ENCODE measurements at places on chromosomes 13 and 19.

- no peak for DNase-seq
These were observed 131.9 kb upstream of the FNDC3A start for GRCh38 chr13:48843630-48844380.

DNA sequence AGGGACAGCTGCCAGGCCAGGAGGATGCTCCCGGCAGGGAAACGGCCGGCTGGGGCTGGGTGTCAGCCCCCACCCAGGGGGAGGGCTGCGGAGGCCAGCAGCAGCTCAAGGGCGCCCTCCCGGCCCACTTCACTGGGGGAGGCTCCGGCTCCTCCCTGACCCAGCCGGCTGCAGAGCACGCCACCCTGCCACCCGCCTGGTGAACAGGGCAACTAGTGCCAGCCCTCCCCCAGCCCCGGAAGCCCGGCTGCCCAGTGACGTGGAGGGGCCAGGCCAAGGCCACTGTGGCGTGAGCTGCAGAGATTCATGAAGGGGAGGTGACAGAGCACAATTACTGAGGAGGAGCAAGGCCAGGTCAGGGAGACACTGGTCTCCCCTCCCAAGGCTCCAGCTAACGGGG lies 14.7 kb downstream of the REXO1 start:
- no peak for DNase-seq

GRCh38 chr19:310141-310651 lies 19.0 kb upstream of the PLPP2 start:
- no peak for DNase-seq

- no peak for DNase-seq
These were observed 115.9 kb downstream of the TSHZ3 start for GRCh38 chr19:31233295-31233800.

DNA sequence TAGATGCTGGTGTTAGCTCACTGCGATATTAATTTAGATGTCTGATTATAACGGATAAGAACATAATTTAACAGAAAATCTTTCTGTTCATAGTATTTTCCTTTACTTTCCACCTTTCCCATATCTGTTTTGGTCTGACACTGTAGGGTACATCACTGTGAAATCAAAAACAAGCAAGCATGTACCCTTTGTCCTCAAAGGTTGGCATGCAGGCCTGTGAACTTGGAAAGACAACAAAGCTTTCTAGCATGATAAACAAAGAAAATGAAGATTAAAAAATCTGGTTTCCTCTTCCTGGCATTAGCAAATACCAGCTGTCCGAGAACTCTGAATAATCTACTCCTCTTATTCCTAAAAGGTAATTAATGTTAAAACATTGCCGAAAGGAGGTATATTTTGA lies 31.6 kb downstream of the THSD1 start:
- no peak for DNase-seq

GRCh38 chr19:1265615-1266128 lies 3.5 kb upstream of the CIRBP start:
- no peak for DNase-seq

GRCh38 chr13:110314516-110315245 lies 7.6 kb downstream of the COL4A2 start:
- DNase-seq: no peak

- peak; percentile 31 for DNase-seq
These were observed 26.3 kb downstream of the ZNF844 start for GRCh38 chr19:12090807-12091206.

- no peak for DNase-seq
These were observed 87.7 kb downstream of the DOCK9 start for GRCh38 chr13:98890186-98890585.

- DNase-seq: no peak
These were observed 17.4 kb downstream of the CAPN12 start for GRCh38 chr19:38726761-38727301.

DNA sequence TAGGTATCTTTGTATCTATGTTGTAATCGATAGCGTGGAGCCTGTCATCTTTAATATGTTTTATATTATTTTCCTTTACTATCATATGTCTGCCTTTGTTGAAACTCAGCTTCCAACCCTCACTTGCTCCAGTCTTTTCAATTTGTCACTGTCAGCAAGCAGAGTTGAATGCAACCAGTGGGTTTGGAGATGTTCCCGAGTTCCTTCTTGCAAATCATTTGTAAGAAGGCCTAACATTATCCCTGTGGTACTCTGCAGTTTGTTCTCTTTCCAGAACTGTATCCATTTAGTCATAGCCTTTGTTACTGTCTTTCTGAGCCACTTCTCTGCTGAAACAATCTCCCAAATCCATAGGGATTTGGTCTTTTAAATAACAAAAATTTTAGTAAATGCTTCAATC lies 41.8 kb downstream of the RNASEH2B start:
- no peak for DNase-seq

DNA sequence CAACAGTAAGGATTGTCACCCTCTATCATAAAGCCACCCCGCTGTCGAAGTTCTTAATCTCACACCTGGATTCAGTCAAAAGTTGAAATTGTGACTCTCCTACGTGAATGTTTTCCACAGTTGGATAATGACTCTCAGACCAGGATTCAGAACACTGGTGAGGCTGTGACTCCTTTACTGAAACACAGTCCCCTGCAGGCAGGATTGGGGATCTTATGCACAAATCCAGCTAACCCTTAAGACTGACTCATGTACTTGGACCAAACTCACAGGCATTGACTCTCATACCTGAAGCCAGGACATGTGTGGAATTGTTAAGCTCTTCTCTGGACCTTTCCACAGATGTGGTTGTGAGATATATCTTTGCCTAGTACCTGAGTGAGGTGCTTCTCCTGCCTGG lies 46.8 kb downstream of the ZNF85 start:
- no peak for DNase-seq

- no peak for DNase-seq
These were observed 295.4 kb downstream of the SLITRK6 start for GRCh38 chr13:85503797-85504196.

DNA sequence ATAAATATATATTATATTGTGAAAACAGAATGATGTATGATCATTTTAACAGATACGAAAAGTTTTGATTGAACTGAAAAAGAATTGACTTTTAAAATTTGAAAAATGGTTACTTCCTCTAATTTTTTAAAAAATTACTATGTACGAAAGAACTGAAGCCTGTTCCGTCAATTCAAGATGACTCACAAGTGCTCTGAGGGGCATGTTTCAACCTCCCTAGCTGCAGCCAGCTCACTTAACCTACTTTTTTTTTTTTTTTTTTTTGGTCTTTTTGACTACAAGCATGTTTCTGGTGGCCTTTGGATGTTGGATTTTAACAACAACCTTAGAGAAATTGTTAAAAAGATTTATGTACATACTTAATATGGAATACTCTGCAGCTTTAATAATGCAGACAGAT lies 1139.3 kb downstream of the DIAPH3 start:
- DNase-seq: no peak

- no peak for DNase-seq
These were observed 2743.3 kb upstream of the PCDH20 start for GRCh38 chr13:64158908-64159307.

DNA sequence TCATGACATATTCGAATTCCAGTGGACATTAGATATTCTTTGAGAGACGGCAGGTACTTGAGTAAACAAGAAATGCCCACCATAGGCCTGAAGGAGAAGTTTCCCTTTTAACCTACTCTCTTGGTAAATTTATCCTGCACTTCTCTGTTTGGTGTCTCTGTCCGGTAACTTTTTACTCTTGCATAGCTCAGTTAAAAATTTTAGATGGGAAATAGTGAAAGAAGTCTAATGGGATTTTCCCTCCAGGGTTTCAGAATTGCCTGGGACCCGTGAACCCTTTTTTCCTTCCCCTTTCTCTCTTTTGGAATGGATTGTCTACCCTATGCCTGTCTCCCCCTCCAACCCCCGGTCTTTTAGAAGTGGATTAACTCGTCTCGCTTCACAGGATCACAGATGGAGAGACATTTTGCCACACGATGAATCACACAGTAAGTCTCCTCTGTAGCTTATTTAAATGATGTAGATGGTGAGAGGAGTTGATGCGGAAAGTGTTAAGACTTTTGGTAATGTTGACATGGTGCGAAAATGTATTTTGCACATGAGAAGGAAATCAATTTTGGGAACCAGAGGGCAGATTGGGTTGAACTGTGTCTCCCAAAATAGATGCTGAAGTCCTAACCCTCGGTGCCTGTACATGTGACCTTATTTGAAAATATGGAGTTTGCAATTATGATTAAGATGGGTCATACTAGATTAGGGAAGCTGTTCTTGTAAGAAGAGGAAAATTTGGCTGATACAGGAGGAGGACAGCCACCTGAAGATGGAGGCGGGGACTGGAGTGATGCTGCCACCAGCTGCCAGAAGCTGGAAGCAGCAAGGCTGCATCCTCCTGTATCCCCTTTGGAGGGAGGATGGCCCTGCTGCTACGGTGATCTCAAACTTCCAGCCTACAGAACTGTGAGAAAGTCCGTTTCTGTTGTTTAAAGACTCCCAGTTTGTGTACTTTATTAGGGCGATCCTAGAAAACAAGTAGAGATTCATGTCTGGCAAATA lies 711 bp upstream of the MIPEP start:
- no peak for DNase-seq

DNA sequence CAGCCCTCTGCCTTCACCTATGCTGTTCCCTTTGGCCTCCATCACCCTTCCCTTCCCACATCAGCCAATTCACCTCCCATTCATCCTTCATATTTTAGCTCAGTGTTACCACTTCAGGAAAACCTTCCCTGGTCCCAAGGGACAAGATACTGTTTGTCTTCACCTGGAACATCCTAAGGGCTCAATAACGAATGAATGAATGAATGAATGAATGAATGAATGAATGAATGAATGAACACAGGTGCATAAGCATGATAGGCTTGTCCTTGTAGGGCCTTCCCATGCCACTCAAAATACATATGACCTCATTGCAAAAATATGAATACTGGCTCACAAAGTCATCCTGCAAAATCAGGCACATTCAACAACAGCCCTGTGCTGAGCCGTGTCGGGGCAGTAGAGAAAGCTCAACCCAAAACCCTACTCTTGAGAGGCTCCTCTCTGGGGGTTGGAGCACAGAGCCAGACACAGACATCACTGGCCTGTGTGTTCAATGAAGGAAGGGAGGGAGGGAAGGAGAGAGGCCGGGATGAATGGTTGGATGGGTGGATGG lies 33.7 kb upstream of the TPM4 start:
- no peak for DNase-seq

GRCh38 chr13:24270639-24271141 lies 38.7 kb upstream of the C1QTNF9 start:
- peak; percentile 56 for DNase-seq

GRCh38 chr13:37288057-37288720 lies 182.7 kb upstream of the CSNK1A1L start:
- DNase-seq: no peak

DNA sequence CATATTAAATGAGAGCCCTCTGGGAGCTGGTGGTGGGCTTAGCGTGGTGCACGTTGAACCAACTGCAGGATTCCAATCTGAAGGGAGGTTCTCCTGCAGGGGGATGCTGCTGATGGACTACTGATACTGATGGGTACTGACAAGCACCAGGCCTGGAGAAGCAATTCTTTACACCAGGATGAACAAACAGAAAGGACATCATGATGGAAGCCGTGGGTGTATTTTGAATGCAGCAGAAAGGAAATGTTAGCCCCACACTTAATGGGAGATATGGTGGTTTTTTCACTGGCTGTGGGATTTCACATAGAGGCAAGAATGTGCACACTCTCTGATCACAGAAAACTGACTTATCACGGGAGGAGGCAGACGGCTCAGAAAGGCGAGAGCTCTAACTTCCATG lies 299.7 kb downstream of the TEX29 start:
- DNase-seq: no peak

DNA sequence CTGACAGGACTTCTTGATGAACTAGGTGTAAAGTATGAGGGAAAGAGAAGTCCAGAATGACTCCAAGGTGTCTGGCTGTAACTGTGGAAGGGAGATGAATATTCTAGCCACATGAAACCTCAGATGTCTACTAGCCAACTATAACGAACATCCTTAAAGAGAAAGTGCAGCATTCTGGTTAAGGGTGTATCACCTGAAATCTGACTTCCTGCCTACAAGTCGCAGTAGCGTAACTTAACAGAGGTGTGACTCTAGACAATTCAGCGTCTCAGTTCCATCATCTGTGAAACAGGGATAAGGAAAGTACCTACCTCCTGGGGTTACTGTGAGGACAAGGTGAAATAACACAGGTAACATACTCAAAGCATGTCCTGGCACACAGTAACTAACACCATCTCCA lies 145.7 kb upstream of the FBXL3 start:
- DNase-seq: no peak

DNA sequence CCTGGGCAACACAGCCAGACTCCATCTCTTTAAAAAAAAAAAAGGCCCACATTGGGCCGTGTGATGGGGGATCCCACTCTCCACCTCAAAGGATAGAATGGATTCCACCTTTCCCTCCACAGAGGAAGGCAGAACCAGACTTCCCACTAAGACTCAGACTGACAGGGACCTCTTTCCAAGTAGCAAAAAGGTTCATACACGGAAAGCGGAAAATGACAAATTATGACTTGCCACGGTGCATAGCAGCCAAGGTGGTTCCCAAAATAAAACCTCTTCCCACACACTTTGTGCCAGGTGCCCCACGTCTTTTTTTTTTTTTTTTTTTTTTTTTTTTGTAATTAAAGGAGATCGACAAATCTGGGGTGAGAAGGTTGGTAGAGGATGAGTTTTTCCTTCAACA lies 14.4 kb upstream of the TTYH1 start:
- DNase-seq: no peak

DNA sequence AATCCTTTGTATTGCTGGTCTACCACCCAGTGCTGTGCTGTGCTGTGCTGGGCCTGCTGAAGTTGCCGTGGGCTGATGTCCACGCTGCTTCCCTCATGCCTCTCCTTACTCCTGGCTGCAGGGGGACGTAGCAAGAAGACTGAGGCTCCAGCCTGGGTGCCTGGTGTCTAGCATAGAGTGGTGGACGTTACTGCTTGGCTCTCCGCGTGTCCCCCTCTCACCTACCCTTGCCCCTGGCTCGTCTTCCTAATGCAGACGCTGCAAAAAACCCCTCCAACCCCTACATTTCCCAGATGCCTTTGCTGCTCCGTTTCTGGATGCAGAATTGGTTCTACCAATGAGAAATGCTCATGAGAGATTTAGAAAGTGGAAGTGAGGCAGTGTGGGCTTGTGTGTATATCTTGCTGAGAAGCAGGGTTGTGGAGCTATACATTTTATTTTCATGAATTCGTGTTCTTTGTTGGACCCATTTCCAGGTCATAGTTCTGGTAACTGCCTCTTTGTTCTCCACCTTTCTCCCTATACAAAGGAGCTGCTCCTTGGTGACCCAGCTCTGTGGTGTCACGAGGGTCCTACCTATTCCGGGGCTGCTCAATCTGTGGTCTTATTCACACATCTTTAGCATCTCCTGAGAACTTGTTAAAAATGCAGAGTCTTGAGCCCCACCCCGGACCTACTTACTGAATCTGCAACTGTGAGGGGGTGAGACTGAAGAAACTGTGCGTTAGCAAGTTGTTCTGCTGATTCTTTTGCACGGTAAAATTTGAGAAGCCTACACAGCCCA lies 7.9 kb upstream of the DENND1C start:
- no peak for DNase-seq

Data from effector CD4-positive, alpha-beta T cell (primary cell).